RPMI8226 (cell line): ENCODE measurements at places on chromosomes 2 and 18.
A peak's percentile ranks its signal among the peaks of the same experiment; 100 is the strongest.

DNA sequence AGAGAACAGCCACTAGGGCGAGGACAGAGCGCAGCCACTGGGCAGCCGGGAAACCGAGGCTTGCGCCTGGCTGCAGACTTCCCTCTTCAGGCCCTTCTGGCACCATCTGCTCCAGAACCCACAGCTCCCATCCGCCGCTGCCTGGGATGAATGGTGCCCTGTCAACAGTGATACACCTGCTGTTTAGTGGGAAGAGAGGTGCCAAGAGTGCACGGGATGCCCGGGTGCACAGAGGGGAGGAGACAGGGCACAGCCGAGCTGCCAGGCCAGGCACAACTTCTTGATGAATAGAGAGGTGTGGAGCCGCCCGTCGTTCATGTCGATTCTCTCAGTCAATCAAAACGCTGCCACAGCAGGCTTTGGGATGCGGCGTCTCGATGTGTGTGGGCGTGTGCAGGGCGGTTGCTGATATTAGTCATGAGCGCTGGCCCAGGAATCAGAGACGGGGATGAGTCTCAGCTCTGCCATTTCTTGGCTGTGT lies 39.5 kb downstream of the RRM2 start:
- no peak for DNase-seq

GRCh38 chr2:146764301-146764700 lies 1080.5 kb upstream of the ACVR2A start:
- DNase-seq: no peak

DNA sequence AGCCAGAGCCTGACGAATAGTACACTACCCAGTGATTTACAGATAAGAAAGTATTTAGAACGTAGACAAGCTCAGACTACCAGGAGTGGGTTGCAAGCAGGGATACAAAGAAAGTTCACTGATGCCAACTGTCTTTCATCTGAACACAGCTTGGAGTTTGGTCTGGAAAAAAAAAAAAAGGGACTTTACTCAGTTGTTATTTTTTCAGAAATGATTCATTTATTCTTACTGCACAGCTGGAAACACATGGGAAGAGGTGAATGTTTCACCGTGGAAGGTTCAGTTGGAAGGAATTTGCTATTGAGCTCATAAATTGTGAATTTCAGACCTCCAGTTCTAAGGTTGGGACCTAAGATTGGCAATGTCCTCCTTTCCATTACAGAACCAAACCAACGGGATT lies 259.7 kb downstream of the ETAA1 start:
- DNase-seq: no peak

DNA sequence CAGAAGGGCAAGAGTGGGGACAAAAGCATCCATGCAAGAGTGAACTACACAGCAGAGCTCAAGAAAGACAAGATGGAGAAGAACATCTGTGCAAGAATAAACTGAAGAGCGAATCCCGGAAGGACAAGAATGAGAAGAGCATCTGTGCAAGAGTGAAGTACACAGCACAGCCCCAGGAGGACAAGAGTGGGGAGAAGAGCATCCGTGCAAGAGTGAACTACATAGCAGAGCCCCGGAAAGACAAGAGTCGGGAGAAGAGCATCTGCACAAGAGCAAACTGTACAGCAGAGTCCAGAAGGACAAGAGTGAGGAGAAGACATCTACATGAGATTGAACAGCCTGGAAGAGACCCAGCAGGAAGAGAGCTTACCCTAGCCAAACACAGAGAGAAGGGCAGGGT lies 284.6 kb downstream of the PIEZO2 start:
- no peak for DNase-seq

DNA sequence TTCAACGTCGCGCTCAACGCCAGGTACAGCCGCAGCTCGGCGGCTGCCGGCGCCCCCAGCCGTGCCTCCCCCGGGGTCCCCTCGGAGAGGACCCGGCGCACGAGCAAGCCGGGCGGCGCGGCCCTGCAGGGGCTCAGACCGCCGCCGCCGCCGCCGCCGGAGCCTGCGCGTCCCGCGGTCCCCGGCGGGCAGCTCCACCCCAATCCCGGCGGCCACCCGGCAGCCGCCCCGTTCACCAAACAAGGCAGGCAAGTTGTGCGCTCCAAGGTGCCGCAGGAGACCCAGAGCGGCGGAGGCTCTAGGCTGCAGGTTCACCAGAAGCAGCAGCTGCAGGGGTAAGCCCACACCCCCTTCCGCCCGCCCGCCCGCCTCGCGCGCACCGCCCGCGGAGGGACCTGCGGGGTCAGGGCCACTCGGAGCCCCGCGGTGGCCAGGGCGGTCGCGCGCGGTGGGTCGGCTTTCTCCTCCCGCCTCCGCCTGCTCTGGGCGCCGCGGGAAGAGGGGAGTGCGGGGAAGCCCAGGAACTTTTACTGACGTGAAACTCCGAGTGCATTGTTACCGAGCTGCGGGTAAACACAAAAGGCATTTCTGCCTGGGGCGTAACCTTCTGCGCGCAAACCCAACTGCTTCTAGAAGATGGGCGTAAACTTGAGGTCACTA lies 861 bp downstream of the LTBP1 start:
- peak; percentile 46 for DNase-seq

- no peak for DNase-seq
These were observed 118.6 kb upstream of the GLI2 start for GRCh38 chr2:120617055-120617454.

DNA sequence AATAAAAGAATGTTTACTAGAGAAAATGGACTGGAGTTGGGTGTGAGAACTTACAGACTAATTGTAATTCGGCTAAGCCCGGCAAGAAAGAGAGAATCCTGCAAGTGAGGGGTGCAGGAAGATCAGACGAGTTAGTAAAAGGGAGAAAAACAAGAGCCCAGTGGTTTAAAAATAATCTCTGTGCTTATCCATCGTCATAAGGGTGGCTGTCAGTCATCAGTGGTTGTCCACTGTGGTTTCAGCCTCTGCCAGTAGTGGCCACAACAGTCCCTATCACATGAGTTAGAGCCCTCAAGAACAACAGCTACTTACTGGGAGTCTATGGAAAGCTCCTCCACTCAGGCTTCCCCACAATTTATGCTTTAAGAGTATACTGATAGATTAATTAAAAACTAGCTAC lies 239.8 kb downstream of the SETBP1 start:
- DNase-seq: no peak

DNA sequence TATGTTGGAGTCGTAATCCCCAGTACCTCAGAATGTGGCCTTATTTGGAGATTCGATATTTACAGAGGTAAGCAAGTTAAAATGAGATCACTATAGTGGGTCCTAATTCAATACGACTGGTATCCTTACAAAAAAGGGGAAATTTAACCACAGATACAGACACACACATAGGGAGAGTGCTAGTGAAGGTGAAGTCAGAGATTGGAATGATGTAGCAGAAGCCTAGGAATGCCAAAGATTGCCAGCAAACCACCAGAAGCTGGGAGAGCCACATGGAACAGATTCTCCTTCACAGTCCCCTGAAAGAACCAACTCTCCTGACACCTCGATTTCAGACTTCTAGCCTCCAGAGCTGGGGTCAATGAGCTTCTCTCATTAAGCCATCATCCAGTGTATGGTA lies 17.7 kb upstream of the ACTR3 start:
- no peak for DNase-seq

- no peak for DNase-seq
These were observed 19.6 kb upstream of the CREB1 start for GRCh38 chr2:207510148-207510547.

GRCh38 chr2:64394153-64394552 lies 59.8 kb upstream of the LGALSL start:
- DNase-seq: no peak

DNA sequence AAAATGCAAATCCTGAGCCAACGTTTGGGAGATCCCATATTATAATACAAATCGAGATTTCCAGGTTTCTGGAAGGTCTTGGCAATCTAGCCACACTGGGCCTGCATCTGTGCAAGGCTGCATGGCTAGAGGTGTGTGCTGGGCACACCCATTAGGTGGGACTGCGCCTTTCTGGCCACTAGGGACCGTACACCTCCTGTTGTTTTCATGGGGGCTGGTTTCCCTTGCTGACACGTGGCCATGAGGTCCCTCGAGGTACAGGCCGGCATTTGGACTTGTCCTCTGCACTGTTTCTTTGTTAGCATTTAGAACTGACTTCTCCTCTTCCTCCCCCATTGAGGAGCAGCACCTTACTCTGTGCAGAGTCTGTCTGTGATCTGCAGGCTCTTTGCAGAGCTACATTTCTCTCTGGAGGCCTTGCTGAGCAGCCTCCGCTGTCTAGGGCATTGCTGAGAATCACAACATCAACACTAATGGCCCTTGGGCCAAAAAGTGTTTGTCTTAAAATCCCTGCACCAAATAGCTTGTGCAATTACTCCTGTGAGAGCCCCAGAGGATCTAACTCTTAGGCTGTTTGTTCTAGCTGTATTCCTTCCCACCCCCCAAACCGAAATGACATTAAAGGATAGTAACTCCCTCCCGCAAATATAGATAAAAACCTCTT lies 131.2 kb downstream of the NEDD4L start:
- no peak for DNase-seq

GRCh38 chr2:48250943-48251342 lies 279.0 kb upstream of the STON1 start:
- no peak for DNase-seq

GRCh38 chr18:62975785-62976184 lies 260.4 kb downstream of the PHLPP1 start:
- no peak for DNase-seq

- no peak for DNase-seq
These were observed 524.8 kb upstream of the DSEL start for GRCh38 chr18:68041327-68041726.

- no peak for DNase-seq
These were observed 263.2 kb downstream of the RAD51AP2 start for GRCh38 chr2:17255071-17255470.

DNA sequence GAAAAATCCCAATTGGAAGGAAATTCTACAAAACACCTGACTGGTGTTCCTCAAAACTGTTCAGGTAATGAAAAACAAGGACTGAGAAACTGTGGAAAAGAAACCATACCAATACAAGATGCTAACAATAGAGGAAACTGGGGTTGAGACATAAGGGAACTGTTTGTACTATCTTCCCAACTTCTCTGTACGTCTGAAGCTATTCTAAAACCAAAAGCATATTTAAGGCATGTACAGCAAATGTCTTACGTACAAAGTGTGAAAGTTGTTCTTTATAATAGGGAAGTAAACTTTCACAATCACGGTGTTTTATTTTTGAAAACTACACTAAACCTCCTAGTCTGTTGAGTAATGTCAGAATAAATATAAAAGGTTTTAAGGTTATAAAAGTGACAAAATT lies 776.1 kb upstream of the RAB6C start:
- DNase-seq: no peak

GRCh38 chr2:171956135-171956825 lies 34.0 kb downstream of the HAT1 start:
- DNase-seq: no peak

DNA sequence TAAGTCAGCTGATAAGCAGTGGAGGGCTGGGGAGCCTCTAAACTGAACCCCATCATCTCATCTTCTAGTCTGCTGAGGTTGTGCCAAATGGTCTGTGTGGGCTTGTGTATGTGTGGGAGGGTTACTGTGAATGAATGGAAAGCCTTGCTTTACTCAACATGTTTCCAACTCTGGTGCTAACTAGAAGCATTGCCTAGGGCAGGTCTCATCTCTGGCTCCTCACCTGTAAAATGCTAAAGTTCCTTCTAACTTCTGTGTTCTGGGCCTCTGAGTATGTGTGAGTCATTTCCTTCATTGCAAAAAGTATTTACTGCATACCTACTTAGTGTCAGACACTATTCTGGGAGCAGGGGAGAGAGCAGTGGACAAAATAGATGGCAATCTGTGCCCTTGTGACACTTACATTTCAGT lies 1.3 kb downstream of the LIPG start:
- DNase-seq: no peak

DNA sequence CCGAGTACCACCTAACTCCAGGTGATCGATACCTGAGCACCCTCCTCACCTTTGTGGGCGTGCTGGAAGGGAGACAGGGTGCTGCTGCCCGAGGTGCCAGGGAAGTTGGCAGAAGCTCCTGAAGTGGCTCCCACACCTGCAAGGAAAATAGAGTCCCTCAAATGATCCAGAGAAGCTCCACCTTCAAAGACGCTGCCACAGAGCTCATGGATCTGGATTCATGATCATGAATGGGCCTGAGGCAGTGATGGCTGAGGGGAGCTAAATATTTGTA lies 76.5 kb downstream of the EDAR start:
- no peak for DNase-seq

DNA sequence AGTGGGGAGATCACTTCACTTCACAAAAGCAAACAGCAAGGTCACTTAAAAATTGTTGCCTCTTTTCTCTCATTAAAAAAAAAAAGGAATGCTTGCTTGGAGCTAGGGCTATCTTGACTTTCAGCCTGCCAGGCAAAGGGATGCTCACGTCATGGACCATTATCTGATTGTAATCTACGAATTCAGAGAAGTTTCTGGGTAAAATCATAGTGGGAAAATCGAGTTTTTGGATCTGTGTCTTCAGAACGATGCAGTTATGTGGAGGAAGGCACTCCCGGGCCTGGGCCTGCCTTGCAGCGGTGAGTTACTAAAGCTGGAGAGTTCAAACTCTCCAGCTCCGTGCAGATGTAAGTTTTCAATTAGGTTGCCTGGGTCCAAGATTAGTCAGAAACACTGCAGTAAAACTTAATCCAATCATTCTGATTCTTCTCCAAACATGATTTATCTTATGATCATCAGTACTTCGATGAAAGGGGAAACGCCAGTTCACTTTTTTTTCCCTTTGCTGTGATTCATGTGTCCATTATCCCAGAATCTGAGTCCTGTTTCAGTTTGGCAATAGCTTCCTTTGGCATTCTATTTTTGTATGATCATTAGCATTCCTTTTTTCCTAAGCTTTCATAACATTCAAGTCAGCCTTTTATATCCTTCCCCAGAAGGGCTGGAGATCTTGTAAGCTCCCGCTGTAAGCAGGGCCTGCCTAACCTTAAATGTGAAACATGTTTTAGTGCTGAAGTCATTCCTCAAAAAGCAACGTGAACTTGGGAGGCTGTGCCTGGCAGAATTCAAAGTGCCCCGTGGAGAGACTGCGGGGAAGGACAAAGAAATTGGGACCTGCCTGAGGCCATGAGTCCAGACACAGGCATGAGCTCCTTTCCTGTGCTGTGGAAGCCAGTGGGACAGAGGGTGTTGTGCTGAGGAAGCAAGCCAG lies 119.3 kb upstream of the TWIST2 start:
- DNase-seq: no peak

DNA sequence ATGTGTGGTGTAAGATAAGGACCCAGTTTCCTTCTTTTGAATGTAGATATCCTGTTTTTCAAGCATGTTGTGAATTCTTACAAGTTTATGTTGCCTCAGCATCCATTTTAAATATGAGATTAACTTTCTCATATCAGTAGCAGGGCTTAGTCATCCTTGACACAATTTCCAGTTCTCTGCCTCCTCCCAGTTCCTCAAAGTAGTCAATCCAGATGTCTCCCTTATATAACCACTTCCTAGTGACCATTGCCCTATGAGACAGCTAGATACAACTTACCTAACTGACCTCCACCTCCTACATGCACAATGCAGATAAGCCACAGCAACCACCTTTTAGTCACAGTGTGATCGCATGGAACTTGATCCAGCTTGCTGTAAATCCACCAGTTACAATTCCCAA lies 269.2 kb upstream of the ZNF521 start:
- no peak for DNase-seq

DNA sequence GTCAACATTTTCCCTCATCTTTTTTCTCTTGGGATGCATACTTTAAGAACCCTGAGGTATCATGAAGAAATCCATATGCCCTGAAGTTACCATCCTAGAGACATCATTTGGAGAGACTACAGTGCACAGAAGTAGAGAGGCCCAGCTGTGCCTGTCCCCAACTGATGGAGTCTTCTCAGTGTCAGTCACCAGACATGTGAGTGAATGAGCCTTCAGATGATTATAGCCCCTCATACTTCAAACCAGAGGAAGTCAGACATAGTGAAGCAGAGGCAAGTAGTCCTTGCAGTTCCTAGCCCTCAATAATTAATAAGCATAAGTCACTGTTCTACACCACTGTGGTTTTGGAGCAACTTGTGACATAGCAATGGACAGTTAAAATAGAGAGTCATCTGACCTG lies 194.4 kb upstream of the ITGA4 start:
- DNase-seq: no peak
